NCI-H460 (cell line): ENCODE measurements at places on chromosomes 5 and 9.

- DNase-seq = no peak
These were observed 159.3 kb downstream of the TMC1 start for GRCh38 chr9:72680593-72681282.

- no peak for DNase-seq
These were observed 14.9 kb upstream of the GABRG2 start for GRCh38 chr5:162052676-162053075.

- no peak for DNase-seq
These were observed 26.6 kb upstream of the OBP2B start for GRCh38 chr9:133235549-133236222.

GRCh38 chr5:137084016-137084415, 415.1 kb downstream of the SPOCK1 start:
- DNase-seq = no peak

DNA sequence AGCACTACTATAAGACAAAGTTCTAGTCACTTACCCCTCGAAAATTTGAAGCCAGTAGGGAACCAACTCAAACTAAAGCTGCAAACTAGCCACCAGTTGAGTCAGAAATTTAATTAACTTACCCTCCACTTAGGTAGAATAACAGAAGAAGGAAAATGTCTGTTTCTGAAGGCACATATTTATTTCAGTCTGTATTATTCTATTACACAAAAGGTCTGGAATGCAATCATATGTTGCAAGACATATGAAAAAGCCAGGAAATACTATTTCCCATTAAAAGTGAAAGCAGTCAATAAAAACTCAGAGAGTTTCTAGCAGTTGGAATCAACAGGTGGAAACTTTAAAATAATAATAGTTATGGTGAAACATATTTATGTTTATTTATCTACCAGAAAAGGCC, 79.2 kb upstream of the SLCO4C1 start:
- DNase-seq = no peak

- DNase-seq = no peak
These were observed 2.3 kb downstream of the SLC44A1 start for GRCh38 chr9:105246656-105247173.

DNA sequence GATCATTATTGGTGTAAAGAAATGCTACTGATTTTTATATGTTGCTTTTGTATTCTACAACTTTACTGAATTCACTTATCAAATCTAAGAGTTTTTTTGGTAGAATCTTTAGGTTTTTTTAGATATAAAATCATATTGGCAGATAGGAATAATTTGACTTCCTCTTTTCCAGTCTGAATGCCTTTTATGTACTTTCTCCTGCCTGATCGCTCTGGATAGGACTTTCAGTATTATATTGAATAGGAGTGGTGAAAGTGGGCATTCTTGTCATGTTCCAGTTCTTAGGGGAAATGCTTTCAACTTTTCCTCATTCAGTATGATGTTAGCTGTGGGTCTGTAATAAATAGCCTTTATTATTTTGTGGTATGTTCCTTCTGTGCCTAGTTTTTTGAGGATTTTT, 8.3 kb downstream of the AHRR start:
- DNase-seq = no peak

DNA sequence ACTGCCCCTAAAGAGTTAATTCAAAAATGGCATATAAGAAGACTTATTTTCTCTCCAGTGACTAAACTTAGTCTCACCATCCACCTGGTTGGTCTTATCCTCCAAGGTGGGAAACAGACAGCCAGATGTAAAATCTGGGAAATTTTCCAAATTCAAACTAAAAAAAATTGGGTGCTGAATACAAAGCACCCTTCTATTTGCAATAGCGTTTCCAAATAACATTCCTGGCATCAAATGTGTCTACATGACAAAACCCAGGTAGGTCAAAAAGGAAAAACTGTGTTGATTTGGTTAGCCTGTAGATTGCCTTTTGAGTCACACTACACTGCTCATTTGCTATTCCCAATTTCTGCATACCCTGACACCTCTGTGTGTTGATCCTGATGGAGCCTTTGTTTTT, 252.2 kb downstream of the NR2F1-AS1 start:
- DNase-seq = no peak

DNA sequence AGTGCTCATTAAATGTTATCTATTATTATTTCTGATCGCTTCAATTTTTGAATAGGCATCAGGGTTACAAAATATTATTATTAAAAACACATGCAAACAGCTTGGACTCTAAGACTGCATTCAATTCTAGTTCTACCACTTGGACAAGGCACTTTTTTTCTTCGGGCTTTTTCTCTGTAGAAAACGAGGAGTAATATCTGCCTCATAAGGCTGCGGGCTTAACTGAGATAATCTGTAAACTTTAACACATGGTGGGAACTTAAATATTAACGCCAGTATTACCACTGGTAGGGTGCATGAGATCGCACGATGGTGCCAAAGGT, 511 bp upstream of the SPDL1 start:
- no peak for DNase-seq

GRCh38 chr9:105637787-105638395, 24.4 kb upstream of the TAL2 start:
- DNase-seq = no peak

DNA sequence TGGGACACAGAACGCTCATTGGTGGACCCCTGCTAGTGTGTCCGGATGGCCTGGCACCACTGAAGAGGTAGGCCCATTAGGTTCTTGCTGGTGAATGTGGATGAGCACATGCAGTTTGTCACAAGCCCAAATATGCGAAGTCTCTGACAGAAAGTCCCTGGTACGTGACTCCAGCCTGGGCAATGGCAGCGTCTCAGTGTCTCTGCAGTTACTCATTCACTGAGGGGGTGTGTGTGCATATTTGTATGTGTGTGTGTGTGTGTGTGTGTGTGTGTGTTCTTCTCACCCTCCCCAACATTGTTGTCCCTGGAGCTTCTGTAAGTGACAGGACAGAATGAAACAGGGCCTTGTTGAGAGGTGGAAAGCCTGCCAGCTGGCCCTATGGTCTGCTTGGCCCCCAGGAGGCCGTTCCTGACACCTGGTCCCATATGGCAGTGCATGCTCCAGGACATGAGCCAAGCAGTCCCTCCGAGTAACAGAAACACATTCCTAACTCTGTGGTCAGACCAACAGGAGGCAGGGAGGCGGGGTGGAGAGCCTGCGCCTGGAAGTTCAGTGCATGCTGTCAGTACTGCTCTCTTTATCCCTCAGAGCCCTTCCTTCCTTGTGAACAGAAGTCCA, 169.9 kb downstream of the SLC28A3 start:
- DNase-seq = no peak
